ENCODE measurements at places on chromosomes 1 and 21.

DNA sequence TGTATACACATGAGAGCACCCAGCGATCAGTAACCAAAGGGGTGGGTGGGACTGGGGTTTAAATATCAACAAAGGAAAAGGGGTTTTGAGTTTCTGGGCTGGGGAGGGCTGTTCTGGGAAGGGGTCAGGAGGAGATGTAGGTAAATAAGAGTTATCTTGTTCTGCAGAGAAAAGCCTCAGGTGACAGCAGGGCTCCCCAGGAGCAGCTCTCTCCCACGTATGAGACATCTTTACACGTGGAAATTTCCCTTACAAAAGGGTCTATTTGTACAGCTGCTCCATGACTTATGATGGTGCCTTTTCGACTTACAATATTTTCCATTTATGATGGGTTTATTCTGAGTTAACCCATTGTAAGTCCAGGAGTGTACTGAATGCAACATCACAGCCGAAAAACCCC is 16.3 kb upstream of the PADI2 start:
- DNase-seq: no peak

GRCh38 chr1:13576926-13577325 is 6.7 kb upstream of the PDPN start:
- DNase-seq: no peak

- DNase-seq: no peak
Measured at GRCh38 chr1:230641346-230641745, 935 bp upstream of the COG2 start.

- DNase-seq: no peak
Measured at GRCh38 chr1:119811985-119812557, 811 bp upstream of the REG4 start.

GRCh38 chr1:17752356-17752755 is 2.8 kb upstream of the ACTL8 start:
- no peak for DNase-seq

DNA sequence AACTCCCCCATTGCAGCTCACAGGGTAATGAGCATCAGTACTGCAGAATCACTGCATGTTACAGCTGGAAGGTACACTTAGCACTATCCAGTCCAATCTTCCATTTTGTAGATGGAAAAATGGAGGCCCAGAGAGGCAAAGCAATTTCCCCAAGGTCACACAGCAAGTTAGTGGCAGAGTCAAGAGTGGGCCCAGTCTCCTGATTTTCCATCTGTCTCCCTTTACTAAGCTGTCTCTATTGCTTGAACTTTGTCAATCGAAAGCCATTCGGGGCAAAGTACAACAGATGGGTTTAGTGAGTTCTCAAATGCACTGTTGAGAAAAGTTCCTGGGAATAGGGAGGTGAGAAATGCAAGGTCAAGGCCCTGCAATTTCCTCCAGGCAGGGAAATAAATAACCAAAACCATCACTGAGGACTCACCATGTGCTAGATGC is 50.4 kb upstream of the IFFO2 start:
- no peak for DNase-seq

DNA sequence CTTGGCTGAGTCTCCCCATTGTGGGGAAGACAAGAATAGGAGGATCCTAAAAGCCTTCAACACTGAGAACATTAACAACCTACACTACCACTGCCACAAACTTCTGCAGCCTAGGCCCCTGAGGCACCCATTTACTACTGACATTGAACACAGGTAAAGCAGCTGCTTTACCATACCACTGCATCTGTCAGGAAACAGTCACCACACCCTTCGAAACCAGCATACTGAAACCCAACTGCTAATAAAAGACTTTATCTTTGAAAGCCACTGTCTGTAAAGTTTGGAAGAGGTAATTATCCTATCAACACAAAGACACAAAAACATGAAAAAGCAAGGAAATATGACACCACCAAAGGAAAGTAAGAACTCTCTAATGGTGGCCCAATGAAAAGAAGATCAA is 7.4 kb downstream of the IFNAR1 start:
- peak; percentile 25 for DNase-seq

DNA sequence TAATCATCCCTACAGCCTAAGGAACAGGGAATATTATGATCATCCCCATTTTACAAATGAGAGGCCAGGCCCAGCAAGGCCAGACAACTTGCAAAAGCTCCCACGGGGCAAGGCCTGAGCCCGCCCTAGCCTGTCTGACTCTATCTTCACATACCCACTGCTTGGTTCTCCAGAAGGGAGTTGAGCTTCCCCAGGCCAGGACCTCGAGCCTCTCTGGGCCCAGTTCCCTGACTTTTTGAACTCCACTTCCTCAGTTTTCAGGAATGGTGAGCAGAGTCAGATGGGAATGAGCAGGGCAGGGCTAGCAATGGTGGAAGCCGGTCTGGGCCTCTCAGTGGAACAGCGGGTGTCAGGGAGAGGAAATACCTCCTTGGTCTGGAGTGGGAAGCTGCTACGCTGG is 39.3 kb downstream of the CACNA1S start:
- DNase-seq: no peak

DNA sequence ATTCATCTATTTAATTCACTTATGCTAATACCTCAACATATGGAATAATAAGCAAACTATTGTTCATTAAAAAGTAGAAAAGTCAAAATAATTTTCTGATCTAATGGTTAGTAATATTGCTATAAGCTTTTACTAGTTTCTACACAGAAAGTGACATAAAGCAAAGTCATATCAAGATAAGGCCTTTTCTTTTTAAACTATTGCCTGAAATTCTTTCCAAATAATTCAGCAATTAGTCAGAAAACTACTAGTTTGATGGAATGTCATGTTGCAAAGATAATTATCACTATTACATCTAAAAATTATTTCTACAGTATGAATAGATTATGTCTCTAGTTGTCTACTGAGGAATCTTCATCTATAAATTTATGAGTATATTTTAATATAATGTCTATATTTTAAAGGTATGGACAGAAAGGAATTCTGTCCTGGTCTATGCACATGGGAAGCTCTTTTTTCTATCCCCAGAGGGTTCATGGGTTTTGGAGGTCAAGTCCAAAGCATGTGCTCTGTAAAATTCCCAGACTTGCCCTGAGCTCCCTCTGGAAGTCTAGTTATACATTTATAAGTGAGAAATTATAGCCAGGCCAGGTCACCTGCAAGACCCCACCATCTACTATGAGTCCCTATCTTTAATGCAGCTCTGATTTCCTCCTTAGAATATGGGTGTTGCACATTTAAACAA is 84.6 kb upstream of the DPYD start:
- no peak for DNase-seq

GRCh38 chr1:64861611-64862010 is 104.7 kb downstream of the JAK1 start:
- no peak for DNase-seq

GRCh38 chr1:1630965-1631781 is 800 bp upstream of the MMP23B start:
- peak; percentile 69 for DNase-seq

DNA sequence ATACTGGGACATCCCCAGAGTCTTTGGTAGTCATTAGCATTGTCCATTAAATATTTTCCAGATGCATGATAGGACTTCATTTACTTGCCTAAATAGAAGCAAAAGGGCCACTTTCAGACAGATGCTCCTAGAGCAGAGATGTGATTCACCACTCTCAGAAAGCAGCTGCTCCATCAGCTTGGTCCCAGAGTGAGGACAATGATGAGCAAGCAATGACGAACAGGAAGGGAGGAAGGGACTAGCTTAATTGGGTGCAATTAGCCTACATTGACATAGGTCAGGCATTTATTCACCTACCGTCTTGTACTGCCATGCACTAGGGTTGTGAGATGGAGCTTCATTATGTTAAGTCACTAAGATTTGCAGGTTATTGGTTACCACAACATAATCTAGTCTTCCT is 85.1 kb upstream of the PLXNA2 start:
- DNase-seq: no peak

DNA sequence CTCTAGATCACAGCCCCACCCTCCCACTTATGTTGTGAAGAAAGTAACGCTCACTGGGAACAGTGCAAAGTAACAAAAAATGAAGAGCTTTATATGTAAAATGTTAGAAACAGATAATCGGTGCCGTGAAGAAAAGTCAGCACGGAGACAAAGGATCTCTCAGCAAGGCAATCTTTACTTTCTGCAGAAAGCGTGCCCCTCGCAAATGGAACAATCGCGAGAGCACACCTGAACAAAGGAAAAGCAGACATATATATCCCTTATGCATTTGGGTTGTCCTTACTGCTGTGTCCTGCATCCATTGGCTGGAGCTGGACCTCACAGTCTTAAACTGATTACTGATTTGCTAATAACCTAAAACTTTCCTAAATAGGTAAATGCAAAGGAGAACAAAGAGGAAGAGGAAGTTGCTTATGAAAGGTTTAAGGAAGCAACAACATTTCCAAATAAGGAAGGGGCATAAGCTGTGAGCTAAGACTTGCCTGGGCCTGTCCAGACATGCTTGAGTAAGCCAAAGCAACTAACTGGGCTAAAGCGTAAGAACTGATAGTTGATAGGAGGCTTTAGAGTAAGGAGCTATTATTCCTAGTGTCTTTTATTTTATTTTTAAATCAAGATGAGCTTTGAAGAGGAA is 89.7 kb downstream of the GTF2B start:
- no peak for DNase-seq

DNA sequence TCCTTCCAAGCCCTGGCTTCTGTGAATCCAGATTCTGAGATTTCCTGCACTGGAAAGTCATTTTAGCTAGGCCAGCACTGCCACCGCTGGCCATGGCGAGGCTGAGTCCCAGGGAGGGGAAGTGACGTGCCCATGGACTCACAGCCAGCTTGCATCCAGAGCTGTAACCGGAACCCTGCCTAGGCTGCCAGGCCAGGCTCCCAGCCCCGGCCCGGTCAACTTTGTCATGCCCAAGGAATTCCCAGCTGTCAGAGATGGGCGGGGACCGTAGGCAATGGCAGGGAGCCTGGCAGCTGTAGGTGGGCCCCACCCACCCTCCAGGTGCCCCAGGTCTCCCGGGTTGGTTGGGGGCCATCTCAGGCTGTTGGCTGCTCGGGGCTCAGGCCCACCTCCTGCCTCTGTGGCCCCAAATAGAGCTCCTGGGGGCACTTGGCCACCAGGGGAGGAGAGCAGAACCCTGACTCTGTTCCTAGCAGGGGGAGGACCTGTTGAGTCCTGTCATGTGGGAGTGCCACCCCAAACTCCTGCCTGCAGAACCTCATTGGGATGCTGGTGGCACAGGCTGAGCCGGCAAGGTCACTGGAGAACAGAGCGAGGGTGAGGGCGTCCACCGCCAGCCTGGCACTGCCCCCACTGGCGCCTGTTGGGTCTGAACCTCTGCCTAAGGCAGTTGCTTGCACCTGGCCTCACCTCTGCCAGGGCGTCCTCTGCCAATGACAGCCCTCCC is 57.8 kb downstream of the FOXO6 start:
- no peak for DNase-seq

GRCh38 chr1:46394108-46394871 is at the start of gene FAAH:
Gene FAAH, plus strand, starts transcription at chr1:46394317. Its CDS starts 32 bp downstream, at chr1:46394349.
- peak; percentile 47 for DNase-seq

GRCh38 chr1:221164951-221165838 is 286.0 kb downstream of the HLX start:
- no peak for DNase-seq

Data from CD4-positive, alpha-beta T cell treated with Interleukin-10 for 1 hour (primary cell).